ENCODE measurements at places on chromosomes 7 and 10.

DNA sequence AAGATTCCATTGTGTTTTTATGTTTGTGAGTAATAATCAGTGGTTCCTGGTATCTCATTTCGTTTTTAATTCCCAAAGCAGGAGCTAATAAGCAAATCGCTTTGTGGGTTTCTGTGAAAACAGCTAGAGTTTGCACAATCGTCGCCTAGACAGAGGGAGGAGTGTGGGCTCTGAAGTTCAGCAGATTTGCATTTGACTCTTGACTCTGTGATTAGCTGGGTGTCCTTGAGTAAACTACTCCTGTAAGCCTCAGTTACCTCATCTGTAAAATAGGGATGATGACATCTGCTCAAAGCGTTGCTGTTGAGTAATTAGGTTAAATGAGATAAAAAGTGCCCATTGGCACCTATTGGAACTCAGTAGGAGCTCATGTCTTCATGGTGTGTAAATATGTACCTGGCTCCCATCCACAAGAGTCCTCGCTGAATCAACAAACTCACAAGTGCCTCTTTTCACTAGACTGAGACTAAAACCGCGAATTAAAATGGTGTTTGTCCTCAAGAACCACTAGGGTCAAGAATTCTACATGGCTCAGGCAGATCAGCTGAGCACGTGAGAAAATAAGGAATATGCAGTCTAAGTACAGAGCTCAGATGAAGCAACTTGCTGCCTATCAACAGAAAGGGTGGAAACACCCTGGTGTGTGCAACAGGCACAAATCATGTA is 385.8 kb upstream of the C7orf33 start:
- no peak for DNase-seq

DNA sequence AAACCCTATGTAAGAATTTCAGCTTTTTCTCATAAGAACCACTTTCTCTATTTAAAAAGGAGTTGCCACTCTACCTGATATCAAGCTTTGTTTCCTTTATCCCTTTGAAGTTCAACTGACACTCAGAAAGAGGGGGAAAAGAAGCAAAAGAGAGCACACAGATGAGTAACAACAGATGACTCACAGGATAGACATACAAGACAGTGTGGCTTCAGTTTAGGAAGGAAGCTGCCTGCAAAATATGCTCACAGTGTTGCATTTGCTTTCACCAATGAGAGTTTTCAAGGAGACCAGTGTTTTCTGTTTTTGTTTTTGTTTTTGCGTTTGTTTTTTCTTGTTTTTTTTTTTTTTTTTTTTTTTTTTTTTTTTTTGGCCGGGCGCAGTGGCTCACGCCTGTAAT is 1181.6 kb downstream of the DNAJB9 start:
- no peak for DNase-seq

- DNase-seq = no peak
These were observed 895.7 kb upstream of the SORCS1 start for GRCh38 chr10:108060246-108060645.

- DNase-seq = no peak
These were observed 1.8 kb downstream of the TLX1 start for GRCh38 chr10:101132636-101133473.

GRCh38 chr7:156198277-156198676 is 386.0 kb upstream of the SHH start:
- DNase-seq = no peak

- no peak for DNase-seq
These were observed 80.8 kb downstream of the PPP1R17 start for GRCh38 chr7:31767686-31768358.

DNA sequence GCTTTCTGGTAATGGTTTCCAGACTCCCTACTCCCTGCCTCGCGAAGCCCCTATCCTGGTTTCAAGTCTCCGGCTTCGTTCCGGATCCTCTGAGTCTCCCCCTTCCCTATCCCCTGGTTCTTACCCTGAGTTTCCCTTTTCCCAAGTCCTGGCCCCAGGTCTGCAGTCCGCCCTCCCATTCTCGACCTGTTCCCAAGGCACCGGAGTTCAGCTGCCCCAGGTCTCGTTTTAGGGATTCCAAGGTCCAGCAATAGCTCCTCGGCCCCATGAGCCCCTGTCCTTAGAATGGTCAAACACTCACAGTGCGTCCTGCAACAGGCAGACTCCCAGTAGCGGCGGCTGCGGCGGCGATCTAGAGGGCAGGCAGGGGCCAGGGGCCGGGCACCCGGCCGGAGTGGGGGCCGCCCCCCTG is 274 bp downstream of the PITX3 start:
- no peak for DNase-seq

GRCh38 chr7:125563964-125564529 is 634.4 kb upstream of the POT1 start:
- DNase-seq = no peak

DNA sequence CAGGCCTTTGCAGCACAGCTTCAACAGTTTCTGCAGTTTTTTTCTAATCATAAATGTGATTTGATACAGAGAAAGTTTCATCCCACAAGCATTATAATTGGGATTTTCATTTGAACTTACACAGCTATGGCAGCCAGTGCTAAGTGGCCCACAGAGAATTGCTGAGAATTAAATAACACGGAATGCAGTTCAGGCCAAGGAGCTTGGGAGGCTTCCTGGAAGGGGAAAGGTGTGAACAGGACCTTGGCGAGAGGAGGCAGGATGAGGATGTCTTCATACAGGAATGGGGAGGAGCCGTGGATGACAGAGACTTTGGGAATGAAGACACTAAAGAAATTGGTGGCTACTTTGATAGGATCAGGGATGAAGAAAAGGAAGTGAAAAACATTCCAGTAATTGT is 95.3 kb downstream of the ZNF22 start:
- DNase-seq = no peak

- no peak for DNase-seq
These were observed 42.6 kb upstream of the CFAP46 start for GRCh38 chr10:132984801-132985545.

- DNase-seq = no peak
These were observed 5.5 kb downstream of the USP6NL start for GRCh38 chr10:11605807-11606408.

- no peak for DNase-seq
These were observed 184.7 kb downstream of the DGKB start for GRCh38 chr7:14717816-14718215.

- DNase-seq = no peak
These were observed 76.2 kb upstream of the CCDC71L start for GRCh38 chr7:106737202-106737562.

DNA sequence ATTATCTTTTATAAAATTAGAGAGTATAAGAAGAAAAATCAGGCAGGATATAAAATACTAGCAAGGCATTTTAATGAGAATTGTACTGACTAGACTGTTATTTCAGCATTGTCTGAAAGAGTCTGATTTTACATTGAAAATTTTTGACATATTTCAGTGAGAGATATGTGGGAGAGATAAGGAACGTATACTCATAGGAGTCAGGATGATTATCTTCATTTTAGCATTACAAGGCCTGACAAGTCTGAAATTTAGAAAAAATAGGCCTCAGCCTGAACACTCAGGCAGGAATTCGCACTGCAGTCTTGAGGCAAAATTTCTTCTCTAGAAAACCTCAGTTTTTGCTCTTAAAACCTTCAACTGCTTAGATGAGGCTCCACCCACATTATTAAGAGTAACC is 386.0 kb downstream of the HGF start:
- DNase-seq = no peak

DNA sequence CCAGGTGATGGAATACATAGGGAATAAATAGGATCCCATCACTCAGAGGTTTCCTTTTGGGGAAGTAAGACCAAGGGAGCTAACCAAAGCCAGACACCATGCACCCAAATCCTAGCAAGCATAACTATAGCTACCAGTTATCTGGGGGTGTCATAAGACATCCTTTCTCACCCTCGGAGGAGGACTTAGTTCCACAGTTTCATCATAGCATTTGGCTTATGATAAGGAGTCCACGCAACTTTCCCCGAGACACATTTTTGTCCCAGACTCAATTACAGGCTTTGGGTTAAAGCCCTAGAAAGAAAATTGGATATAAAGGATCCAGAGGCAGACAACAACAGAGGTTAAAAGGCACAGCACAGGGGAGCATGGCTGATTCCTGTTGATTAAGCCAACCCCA is 442.9 kb downstream of the HTR7 start:
- DNase-seq = no peak

DNA sequence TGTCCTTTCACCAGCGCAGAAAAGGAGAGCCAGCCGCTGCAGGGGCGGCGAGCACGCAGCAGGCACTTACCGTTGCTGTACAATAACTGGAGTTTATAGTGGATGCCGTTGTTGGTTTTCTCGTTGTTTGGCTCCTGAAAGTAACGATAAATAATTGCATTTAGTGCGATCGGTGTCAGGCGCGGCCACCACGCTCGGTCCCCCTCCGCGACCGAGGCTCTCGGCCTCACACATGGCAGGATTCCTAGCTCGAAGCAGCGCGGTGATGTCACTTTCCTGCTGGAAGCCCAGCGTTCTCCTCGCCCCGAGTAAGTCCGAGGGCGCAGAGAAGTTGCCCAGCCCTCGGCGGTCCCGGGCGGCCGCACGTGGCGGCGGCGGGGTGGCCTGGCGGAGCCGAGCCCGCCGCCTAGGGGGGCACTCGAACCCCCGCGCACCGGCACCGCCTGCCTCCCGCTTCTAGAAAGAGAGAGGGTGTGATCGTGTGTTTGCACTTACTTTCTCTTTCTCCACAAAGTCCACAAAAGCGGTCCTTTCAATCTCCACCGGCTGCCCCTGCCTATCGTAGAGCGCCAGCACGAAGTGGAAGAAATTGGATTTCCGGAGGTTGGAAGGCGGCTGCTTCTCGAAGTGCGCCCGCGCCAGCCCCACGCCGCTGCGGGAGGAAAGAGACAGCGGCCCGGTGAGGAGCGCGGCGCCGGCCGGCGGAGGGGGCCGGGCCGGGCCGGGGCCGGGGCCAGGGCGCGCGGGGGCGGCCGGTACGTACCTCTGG is 1.0 kb downstream of the EBF3 start:
- no peak for DNase-seq

GRCh38 chr10:19944911-19945663 is 128.9 kb downstream of the PLXDC2 start:
- no peak for DNase-seq

DNA sequence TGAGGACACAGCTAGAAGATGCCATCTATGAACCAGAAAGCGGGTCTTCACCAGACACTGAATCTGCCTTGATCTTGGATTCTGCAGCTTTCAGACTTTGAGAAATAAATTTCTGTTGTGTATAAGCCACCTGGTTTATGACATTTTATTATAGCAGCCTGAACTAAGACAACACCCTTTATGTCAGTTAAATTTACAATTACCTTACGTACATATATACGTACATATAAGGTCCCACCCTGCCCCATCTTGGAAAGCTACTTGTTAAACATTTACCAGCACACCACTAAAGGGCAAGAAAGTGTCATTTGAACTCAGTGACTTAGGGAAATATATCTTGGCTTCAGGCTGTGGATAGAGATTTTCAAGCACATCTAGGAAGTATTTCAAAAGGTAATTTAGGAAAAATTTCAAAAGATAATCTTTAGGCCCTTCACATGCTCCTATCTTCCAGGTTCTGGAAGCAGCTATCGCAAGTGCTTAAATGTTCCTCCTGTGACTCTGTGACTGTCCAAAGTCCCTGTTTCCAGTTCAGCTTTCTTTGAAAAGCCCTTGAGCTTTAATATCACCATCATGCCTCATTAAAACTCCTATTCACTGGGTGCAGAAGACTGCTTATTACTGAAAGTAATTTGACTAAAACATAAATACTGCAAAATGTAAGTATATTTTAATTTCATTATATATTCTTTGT is 9.6 kb upstream of the SRI start:
- DNase-seq = no peak

- DNase-seq = no peak
These were observed 65.5 kb downstream of the ASB13 start for GRCh38 chr10:5600908-5601307.

DNA sequence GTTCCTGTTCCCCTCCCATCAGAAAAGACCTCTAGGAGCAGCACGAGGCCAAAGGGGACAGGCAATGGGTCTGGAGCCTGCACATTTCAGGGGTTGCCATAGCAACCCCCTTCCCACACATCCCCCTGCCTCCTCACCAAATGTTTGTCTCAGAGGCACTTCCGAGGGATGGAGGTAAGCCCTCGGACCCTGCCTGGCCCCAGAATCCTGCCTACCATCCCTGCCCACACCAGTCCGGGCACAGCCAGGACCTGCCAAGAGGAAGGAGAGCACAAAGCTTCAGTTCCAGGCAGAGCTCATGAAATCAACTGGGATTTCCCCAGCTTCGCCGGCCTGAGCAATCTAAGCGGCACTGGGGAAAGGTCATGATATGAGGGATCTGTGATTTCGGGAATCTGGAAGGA is 175.0 kb upstream of the PLXNA4 start:
- DNase-seq = no peak

DNA sequence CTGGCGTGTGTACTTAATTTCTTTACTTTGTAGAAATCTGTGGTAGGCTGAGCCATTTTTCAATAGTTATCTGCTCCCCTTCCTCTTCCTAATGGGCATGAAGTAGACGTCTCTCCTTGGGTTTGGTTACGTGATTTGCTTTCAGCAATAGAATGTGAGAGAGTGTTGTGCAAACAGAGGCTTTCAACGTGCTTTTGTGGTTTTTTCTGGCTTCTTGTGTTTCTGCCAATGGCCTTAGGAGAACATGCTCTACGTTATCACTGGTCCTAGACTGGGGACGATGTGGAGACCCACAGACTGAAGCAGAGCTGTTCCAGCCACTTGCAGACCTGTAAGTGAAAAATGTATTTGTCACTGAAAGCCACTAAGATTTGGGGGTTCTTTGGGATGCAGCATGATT is 107.2 kb upstream of the NPTX2 start:
- DNase-seq = no peak

DNA sequence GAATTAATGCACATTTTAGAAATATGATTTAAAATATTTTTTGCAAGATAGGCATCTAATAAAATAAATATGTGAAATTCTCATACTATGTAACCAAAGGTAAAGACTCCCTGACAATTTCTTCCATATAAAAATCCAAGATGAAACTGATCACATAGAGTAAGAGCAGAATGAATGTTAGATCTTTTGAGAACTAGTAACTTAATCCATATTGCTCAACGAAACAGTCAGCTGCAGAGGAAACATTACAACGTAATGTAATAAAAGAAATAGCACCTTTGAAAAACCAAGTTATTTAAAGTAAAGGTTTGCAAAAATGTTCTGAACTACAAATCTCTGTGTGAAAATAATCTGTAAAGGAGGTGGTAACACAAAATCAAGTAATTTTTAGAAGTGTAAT is 28.8 kb downstream of the HACD1 start:
- no peak for DNase-seq

- no peak for DNase-seq
These were observed 36.4 kb downstream of the USP54 start for GRCh38 chr10:73554721-73555120.
